ENCODE measurements at places on chromosomes 3 and 15. TPM values are rescaled to one million over a fixed set of nuclear protein-coding genes. Genes with fewer than 3 reads are reported as not detected.

DNA sequence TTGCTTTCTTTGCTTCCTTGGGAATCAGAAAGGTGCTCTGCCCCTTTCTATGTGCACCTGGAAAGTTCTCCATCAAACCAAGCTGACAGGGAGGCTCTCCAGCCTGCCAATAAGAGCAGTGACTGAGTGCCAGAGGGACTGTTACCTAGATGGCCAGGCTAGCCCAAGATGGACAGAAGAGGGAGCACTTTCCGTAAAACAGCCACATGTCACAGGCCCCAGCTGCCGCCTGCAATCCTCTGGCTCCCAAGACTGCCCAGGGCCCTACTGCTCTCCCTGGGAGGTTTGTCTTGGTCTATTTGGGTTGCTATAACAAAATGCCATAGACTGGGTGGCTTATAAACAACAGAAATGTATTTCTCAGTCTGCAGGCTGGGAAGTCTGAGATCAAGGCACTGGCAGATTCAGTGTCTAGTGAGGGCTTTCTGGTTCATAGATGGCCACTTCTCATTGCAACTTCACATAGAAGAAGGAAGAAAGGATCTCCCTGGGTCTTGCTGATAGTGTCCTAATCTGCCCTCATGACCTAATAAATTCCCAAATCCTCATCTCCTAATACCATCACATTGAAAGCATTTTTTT is 72.3 kb downstream of the TAMM41 start:
- no peak for DNase-seq

DNA sequence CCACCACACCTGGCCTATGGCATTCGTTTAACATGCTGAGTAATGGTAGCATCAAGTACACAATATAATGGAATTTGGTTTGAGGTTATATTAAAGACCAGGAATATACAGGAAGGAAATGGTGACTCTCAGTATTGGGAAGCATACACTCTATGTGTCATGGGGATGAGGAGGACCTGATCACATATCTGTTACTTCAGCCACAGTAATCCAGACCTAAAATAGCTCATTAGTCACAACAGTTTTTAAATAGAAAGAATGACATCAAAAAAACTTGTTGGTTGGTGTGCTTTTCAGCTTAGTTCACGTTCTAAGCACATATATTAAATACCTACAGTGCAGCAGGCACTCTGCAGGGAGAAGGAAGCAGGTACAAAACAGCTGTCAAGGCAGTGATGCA is 52.5 kb upstream of the ATP2C1 start:
- no peak for DNase-seq

GRCh38 chr3:1288805-1289494 is 196.1 kb downstream of the CNTN6 start:
- no peak for DNase-seq

- no peak for DNase-seq
Measured at GRCh38 chr3:15873415-15873814, 75.6 kb upstream of the ANKRD28 start.

- no peak for DNase-seq
Measured at GRCh38 chr3:14268897-14269296, 90.3 kb downstream of the LSM3 start.

DNA sequence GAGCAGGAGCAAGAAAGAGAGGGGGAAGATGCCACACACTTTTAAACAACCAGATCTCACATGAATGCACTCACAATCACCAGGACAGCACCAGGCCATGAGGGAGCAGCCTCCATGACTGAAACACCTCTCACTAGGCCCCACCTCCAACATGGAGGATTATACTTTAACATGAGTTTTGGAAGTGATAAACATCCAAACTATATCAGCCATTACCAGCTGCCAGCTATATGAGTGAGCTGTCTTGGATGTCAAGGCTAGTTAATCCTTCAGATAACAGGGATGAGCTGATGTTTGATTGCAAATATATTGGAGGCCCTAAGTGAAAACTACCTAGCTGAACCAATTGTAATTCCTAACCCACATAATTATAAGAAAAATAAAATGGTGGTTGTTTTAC is 108.4 kb upstream of the DCBLD2 start:
- DNase-seq: no peak

DNA sequence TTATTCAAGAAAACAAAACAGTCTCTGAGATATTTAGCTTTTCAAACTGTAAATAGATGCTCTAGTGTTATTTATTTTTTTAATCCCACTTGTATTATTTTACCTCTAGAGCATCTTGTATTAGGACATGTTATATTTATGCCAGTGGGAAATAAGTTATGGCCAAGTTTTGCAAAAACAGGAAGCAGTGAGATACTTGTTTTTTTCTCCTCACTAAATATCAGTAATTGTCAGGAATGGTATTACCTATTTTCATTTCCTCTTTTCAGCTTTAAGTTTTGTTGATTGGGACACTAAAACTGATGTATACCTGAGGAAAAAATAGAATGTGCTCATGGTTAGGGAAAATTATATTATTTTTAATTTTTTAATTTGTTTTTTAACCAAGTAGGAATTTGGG is 8.6 kb upstream of the IL20RB start:
- DNase-seq: no peak

GRCh38 chr3:42600111-42600957 is at the start of gene NKTR:
TSS of gene NKTR (plus strand) at chr3:42600686. CDS start at chr3:42601007, 321 bp downstream.
- peak; percentile 98 for DNase-seq

- no peak for DNase-seq
Measured at GRCh38 chr15:79394231-79394630, 37.9 kb upstream of the MINAR1 start.

- DNase-seq: no peak
Measured at GRCh38 chr3:54476891-54477290, 354.5 kb downstream of the CACNA2D3 start.

DNA sequence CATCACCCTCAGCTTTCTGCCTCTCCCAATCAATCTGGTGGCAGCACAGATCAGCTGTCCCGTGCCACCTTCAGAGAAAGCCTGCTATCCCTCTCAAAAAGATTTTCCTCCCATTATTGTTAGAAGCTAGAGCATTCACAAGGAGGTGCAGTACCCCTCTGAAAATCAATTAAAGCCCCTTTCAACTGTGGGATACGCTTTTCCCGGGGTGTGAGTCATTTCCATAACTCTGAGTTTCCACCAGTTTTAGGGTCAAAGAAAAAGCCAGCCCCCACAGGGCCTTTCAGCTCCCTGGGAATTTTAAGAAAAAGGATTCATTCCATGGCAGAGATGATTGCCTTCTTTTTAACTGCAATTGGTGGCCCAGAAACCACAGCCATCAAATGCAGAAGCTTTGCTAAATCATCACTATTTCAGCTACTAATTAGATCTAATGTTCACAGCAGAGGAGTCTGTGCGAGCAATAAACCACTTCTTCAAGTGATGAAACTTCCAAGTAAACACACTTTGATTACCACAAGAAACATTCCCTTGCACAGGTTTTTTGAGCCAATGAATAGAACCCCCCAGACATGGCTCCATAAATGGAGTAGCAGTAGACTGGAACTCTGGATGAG is 270.0 kb upstream of the TPRG1 start:
- DNase-seq: no peak

- no peak for DNase-seq
Measured at GRCh38 chr3:7710284-7710683, 791.3 kb upstream of the LMCD1 start.

- no peak for DNase-seq
Measured at GRCh38 chr3:80533553-80533952, 765.8 kb upstream of the ROBO1 start.

- DNase-seq: no peak
Measured at GRCh38 chr15:50017522-50017921, 101.5 kb downstream of the ATP8B4 start.

DNA sequence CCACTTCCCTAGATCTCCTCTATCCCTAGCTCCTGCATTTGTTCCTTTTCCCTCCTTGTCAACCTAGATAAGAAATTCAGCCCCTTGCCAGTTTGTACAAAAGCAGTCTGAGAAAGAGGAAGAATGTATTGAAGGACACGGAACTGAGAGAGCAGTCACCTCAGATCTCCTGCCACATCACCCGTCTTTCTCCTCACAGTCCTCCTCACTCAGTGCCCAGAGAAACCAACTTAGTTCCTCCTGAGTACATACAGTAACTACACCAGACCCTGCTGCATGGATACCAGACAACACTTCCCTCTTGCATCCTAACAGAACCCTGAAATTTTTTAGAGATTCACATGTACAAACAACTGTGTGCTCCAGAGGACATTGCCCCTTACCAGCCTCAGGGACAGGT is 563.6 kb upstream of the ADAMTS9 start:
- no peak for DNase-seq

- DNase-seq: peak; percentile 29
Measured at GRCh38 chr15:67172172-67172571, 82.3 kb downstream of the AAGAB start.

- DNase-seq: peak; percentile 87
Measured at GRCh38 chr3:12143949-12144504, 14.7 kb downstream of the TIMP4 start.

- DNase-seq: no peak
Measured at GRCh38 chr3:195385526-195385925, 57.3 kb downstream of the ACAP2 start.

DNA sequence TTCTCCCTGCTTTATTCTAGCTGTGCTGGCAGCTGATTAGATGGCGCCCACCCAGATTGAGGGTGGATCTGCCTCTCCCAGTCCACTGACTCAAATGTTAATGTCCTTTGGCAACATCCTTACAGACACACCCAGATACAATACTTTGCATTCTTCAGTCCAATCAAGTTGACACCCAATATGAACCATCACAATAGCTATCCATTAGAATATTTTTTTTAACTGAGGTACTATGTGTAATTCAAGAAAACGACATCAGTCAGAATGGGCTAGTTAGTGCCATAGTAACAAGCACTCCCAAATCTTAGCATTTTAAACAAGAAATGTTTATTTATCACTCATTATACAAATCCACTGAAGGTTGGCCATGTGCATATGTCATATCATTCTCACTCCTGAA is 723.1 kb downstream of the NR2F2 start:
- no peak for DNase-seq

DNA sequence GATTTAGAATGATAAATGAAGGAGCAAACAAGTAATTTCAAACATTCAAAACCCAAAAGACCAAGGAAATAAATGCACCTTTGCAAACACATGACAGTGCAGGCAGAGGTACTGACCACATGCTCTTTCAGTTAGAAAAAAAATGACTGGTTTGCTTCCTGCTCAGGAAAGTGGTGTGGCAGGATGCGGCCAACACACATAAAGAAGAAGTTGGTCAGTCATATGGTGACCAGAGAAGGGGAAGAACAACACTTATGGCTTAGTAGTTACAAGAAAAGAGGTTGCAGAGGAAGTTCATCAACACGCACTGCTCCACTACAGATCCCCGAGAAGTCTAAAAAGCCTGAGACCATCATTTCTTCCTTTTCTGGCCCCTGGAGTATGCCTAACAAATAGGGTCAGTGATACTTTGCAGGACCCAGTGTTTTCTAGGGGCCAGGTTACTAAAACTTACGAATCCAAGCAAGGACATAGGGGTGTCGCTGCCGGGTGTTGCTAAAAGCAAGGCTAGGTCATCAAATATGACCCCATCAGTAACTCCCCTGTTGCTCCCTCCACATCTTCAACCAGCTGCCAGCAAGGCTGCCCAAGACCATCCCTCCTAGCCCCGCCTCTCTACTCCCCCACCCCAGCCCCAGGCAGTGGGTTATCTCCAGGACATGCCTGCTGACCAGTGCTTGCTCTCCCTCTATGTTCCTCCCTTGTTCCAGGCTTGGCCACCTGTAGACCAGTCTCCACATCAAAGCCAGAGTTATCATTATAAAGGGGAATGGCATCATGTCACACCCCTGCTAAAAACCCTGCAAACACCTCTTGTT is 11.2 kb downstream of the ATP8B4 start:
- no peak for DNase-seq

GRCh38 chr3:143977341-143978262 is 6.0 kb downstream of the DIPK2A start:
- DNase-seq: no peak

DNA sequence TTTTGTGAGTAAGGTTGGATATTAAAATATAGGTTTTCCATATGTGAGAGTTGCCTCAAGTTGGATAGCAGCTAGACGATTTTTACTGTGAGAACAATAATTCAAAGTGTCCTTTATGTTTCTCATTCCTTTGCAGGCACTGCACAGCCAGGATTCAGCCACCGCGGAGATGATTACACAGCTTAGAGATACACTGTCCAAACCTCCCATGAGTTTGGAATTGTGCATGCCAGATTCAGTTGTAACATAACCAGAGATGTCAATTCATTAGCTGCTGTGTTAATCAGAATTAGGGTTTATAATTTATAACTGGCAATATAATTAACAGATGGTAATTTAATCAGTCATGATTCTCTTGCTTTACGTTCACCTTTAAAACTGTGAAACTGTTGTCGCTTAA is 132.3 kb downstream of the GABRB3 start:
- DNase-seq: no peak

GRCh38 chr3:174387736-174388135 is 471.4 kb upstream of the NAALADL2 start:
- no peak for DNase-seq

DNA sequence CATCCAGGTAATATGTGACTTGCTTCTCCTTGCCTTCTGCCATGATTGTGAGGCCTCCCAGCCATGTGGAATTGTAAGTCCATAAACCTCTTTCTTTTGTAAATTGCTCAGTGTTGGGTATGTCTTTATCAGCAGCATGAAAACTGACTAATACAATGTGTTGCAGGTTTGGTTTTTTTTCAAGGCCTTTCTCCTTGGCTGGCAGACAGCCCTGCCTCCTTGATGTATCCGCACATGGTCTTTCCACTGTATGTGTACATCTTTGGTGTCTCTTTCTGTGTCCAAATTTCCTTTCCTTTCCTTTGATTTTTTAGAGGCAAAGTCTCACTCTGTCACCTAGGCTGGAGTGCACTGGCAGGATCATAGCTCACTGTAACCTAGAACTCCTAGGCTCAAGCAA is 260.1 kb downstream of the TUSC7 start:
- no peak for DNase-seq

DNA sequence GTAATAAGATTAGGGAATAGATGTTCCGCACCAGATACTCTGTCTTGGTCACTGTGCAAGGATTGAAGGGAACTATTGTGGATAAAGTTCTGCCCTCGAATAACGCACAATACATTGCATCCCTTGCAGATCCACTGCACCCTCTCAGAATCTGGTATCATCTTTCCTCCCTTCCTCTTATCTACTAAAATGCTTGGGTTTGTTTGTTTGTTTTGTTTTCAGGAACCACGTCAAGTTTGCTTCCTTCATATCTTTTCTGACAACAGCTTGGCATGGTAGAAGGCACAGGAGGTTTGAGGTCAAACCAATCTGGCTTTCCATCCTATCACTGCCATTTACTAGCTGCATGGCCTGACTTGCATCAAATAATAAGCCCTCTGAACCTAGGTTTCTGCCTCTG is 2.0 kb upstream of the FSTL1 start:
- no peak for DNase-seq

HACD2 gene
- 53.6 TPM for total RNA-seq

SOX14 gene
- total RNA-seq: not detected

P2RY14 gene
- 3.5 TPM for total RNA-seq

KLHL40 gene
- not detected for total RNA-seq

OCA2 gene
- total RNA-seq: 53.1 TPM

CCDC39 gene
- not detected for total RNA-seq

OXTR gene
- not detected for total RNA-seq

MAP6D1 gene
- 4.7 TPM for total RNA-seq

TRANK1 gene
- 4.5 TPM for total RNA-seq

ANKRD63 gene
- total RNA-seq: not detected

All from suprapubic skin (tissue), 4 donors.